Activated naive CD4-positive, alpha-beta T cell (primary cell): ENCODE measurements at places on chromosomes 6 and 20.

- no peak for DNase-seq
These were observed 384.6 kb downstream of the CDKAL1 start for GRCh38 chr6:20918868-20919267.

- no peak for DNase-seq
These were observed 113.1 kb upstream of the ZNF217 start for GRCh38 chr20:53706466-53707370.

DNA sequence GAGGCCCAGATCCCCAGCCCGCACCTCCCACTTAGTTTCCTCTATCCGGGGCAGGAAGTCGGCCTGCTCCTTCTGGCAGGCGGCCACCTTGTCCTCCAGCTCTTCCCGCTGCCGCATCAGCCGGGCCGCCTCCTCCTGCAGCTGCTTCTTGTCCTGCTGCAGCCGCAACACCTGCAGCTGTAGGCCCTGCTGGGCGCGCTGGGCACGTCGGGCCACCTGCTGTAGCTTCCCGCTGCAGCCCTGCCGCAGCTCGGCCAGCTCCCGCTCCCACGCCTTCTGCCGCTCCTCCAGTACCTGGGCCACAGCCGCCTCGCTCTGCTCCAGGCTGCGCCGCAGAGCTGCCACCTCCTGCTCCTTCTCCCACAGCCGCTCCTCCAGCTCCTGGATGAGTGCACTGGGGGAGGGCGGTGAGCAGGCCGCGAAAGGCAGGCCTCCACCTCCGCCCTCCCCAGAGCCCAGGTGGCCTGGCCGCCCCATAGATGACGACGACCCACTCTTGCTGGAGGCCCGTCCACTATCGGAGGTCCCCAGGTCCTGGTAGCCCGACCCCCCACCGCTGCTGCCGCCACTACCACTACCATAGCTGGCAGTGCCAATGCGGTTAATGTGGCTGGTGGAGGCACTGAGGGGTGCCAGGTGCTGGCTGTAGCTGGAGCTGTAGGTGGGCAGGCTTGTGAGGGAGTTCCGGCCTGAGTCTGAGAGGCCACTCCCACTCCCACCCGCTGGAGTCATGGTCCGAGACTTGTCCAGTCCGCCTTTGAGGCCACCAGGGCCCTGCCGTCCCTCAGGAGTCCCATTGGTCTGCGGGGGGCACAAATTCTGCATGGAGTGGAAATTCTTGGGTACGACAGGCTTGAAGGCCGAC is 6.0 kb upstream of the FASTKD5 start:
- DNase-seq = no peak

- DNase-seq = no peak
These were observed 169.6 kb downstream of the THBS2 start for GRCh38 chr6:169084067-169084466.

DNA sequence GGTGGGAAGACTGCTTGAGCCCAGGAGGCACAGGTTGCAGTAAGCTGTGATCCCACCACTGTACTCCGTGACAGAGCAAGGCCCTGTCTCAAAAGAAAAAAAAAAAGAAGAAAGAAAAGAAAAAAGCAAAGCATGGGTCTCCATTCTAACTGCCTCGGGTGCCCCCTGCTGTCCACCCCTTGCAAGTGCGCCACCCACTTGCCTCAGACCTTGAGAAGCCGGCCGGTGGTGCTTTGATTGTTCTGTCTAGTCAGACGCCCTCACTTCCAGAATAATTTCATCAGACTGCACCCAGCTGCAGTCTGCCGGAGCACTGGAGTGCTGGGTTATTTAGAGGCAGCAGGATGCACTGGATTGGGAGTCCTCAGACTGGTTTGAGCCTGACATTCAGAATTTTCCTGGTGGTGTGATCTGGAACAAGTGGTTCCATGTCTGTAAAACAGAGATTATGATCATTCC is 17.6 kb upstream of the TM9SF4 start:
- DNase-seq = peak; percentile 15

DNA sequence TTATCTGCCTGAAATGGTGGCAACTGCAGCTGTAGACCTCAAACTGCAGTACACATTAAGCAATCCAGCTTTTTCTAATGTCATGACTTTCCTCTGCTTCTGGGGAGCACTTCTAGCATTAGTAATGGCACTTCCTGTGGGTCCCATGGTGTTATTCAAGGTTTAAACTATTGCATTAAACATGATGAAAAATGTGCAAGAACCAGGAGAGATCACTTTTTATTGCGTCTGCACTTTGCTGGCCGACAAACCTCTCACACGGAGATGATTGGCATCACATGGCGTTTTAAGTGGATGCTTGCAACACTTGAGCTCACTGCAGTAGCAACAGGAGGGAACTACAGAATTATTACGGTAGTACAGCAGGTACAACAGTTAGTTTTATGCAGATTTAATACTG is 148.4 kb downstream of the HIVEP2 start:
- no peak for DNase-seq

DNA sequence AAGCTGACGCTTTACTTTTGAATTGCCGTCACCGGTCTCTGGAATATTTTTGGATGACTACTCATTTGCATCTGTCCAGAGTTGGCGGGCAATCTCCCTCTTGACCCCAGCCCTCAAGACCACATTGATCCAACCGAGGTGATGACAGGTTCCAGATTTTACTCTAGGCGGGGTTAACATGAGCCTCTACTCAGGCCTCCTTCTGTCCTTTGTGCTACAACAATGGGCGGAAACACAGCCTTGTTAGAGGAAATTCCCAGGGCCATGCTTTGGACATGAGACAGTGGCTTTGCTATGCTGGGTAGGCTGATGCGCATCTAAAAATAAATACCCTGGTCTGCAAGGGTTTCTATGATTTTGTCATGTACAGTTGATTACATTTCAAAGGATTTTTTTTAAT is 27.0 kb upstream of the ADGRF5 start:
- no peak for DNase-seq

DNA sequence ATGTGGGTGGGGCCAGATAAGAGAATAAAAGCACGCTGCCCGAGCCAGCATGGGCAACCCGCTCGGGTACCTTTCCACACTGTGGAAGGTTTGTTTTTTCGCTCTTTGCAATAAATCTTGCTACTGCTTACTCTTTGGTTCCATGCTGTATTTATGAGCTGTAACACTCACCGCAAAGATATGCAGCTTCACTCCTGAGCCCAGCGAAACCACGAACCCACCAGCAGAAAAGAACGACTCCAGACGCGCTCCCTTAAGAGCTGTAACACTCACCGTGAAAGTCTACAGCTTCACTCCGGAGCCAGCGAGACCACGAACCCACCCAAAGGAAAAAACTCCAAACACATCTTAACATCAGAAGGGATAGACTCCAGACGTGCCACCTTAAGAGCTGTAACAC is 76.7 kb downstream of the TFAP2A start:
- no peak for DNase-seq

DNA sequence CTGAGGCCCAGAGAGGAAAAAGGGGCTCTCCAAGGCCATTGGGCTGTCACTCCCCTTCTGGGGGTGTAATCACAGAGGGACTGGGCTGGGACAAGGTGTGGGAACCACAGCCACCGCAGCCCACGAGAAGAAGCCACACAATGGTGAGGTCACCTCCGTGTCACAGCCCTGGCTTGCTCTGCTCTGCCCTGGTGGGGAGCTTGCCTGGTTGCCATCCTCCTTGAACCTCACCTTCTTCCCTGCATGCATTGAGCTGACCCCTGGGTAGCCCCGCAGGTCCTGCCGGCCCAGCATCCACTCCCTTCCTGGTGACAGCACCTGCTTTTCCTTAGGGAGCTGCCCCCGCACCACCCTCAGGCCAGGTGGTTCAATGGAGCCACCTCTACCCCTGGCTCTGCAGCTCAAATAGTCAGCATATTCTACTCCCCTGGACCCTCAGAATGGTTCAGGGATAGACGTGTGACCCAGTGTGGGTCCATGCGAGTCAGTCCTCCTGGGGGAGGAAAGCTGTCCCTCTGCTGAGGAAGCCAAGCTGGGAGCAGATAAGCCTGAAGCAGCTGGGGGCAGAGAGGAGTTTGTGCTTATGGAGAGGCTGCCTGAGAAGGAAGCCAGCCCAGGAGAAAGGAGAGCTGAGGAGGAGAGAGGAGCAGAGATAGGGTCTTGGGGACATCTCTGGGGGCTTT is 21.3 kb downstream of the RBM38 start:
- DNase-seq = no peak

GRCh38 chr6:50699051-50699775 is 14.1 kb upstream of the TFAP2D start:
- DNase-seq = no peak

- no peak for DNase-seq
These were observed 156.4 kb upstream of the SYNCRIP start for GRCh38 chr6:85798931-85799652.

GRCh38 chr20:63360850-63361518 is at the start of gene CHRNA4:
Gene CHRNA4 (minus strand): TSS chr20:63361349. CDS start chr20:63361165, 184 bp downstream.
- no peak for DNase-seq

GRCh38 chr6:148464319-148465010 is 121.8 kb downstream of the SASH1 start:
- peak; percentile 8 for DNase-seq

DNA sequence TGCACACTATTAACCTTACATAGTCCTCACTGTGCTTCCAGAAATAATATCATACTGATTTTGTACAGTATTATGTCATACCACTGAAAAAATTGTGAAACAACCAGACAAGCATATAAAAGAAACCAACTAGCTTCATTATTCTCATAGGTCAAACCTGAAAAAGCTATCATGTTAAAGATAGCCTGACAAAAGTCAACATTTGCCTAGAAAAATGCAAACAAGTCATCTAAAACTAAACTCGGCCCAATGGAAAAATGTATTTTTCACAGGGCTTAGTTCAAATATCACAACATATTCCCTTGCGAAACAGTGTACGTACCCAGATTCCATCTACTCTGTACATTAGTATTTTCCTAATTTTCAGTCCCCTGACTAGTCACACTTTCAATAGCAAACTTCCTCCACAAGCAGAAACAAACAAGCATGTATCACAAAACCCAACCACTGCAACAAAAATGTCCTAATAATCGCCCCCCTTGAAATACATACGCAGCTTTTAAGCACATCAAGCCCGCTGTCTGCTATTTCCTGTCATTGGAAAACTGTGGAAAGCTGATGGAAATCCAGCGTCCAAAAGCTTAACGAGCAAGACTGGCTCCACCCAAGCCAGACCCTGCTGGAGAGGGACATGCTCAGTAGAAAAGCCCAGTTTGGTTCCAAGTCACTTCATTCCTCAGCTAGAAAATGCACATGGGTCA is 93.1 kb downstream of the EPB41L2 start:
- no peak for DNase-seq

GRCh38 chr20:47421076-47421475 is 64.6 kb upstream of the ZMYND8 start:
- DNase-seq = no peak

- no peak for DNase-seq
These were observed 4.2 kb downstream of the FOXC1 start for GRCh38 chr6:1613688-1614447.

DNA sequence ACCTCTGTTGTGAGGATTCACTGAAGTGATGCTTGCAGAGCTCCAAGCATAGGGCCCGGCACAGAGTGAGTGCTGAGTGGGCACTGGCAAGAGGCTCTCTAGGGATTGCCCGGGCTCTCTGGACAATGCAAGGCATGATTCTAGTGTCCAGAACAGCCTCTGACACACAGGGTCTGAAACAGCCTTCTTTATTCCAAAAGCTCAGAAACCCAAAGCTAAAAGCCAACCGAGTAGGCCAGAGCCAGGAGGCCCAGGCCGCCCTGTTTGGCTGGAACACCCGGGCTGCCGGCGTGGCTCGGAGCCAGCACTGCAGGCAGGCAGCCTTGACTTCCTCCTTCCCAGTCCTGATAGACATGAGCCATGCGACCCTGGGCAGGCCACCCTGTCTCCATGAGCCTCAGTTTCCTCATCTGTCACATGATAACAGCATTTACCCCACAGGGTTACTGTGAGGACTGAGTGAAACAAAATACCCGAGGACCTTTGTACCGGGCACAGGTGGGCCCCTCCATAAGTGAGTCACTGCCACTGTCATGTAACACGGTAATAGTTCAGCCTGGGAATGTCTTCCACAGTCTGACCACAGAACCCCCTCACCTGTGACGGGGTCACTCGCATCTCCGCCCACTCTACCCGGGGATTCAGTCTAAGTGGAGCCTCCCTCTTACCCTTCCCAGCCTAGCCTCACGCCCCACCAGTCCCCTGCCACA is 51.5 kb downstream of the PTPRT start:
- no peak for DNase-seq

- no peak for DNase-seq
These were observed 52.0 kb upstream of the TULP1 start for GRCh38 chr6:35564733-35565132.

DNA sequence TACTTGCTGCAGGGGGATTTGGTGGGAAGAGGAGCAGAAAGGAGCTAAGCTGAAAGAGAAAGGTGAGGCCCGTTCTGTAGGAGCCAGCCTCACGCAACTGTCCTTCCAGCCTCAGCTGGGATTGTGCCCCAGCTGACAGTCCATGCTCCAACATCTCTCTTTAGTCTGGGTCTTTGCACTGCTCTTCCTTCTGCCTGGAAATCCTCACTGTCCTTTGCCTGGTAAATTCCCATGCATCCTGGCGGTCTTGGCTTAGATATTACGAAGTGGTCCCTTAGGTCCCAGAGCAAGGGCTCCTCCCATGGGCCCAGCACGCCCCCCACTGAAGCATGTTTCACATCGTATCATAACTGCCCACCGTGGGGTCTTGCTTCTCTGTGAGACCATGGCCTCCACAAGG is 52.2 kb downstream of the FGD2 start:
- DNase-seq = no peak

DNA sequence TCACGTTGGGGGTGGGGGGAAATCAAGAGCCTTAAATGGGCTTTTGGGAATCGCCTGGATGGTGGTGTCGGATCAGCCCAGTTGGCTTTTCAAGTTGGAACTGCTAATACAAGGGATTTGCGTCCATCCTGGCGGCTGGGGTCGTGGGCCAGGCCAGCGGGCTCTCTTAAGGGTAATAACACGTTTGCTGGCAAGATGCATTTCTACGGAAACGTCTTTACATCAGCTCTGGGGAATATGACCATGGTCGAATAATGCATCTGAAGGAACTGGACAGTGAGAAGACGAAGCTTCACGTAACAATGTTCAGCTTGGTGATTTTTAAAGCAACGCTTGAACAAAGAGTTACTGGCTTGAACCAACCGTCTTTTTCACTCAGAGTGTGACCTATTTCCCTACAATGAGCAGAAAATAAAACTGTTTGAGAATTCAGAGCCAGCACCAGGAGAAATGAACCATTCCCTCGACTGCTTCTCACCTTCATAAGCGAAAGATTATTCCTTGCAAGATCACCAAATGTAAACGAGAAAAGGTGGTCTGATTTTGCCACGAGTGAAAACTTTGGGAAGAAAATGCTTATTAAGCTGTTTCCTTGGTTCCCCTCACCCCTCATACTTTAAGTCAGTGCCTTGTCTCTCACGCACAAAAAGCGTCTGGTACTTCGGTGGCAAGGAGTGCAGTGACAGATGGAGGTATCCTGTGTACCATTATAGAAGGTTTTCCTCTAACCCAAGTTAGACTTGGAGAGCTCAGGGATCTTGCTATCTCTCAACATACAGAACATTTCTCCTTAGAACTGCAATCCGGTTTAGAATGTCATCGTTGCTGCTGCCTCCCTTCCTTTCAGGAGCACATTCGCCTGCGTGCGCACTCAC is 1.4 kb upstream of the MARCKS start:
- no peak for DNase-seq

GRCh38 chr6:131197716-131198115 is 62.4 kb downstream of the AKAP7 start:
- DNase-seq = no peak
